ENCODE measurements at places on chromosomes 4 and X. TPM values are rescaled to one million over a fixed set of nuclear protein-coding genes. Genes with fewer than 3 reads are reported as not detected.

Gene SPP1
- total RNA-seq: 112 TPM

Gene MAGEA12
- total RNA-seq: not detected

Gene FSTL5
- total RNA-seq: not detected

Gene GPRASP1
- 0.98 TPM for total RNA-seq

Gene METTL14
- total RNA-seq: 55.5 TPM

Gene TLL1
- 2.0 TPM for total RNA-seq

Gene SYTL5
- 0.17 TPM for total RNA-seq

Gene PRDM5
- total RNA-seq: 7.3 TPM

All from epithelial cell of proximal tubule (primary cell).